ENCODE measurements at places on chromosomes 7 and 10.

GRCh38 chr7:101125989-101126650 is 784 bp upstream of the SERPINE1 start:
- no peak for DNase-seq

DNA sequence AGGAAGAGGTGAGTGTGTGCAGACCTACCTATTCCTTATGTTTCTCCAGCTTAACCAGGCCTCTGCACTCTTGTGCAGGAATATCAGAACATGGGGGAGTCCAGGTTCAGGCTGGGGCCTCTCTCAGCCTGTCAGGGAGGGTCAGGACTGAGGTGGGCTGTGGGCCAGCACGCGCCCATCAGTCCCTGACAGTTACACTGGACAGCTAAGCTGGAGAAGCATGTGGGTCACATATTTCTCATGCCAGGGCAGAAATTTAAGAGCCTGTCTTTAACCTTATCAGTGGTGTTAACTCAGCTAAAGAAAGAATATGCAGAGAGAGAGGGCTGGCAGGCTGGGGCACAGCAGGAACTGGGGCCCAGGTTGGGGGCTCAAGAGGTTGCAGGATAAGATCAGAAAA is 8.7 kb upstream of the POLD2 start:
- DNase-seq = no peak

GRCh38 chr10:5467207-5467535 is 32.2 kb downstream of the CALML5 start:
- DNase-seq = no peak

GRCh38 chr7:91814189-91814588 is 66.3 kb downstream of the MTERF1 start:
- DNase-seq = no peak

DNA sequence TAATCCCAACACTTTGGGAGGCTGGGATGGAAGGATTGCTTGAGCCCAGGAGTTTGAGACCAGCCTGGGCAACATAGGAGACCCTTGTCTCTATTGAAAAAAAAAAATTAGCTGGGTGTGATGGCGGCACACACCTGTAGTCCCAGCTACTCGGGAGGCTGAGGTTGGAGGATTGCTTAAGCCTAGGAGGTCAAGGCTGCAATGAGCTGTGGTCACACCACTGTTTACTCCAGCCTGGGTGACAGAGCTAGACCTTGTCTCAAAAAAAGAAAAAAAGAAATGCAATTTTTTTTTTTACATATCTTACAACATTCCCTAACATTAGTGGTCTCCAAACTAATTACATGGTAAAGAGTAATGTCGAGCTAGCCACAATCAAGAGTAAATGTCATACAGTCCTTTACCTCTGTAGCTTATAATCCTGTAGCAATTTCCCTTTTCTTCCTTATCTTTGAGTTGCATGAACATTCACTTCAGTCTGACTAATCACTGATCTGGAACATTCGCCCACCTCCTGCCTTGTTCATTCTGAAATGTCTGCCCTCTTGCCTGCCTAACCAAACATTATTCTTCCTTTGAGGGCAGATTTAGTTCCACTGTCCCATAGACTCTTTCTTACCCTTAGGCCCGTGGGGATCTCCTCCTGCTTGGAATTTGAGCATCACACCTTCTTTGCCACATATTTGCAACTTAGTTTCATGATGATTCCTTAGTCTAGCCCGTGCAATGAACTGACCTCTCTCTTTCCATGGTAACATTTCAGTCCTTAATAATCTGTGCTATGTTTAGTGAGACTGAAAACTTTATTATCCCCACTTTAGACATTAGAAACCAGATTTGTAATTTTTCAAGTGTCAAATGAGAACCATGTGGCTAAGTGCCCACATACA is 4.8 kb upstream of the VCL start:
- DNase-seq = no peak

DNA sequence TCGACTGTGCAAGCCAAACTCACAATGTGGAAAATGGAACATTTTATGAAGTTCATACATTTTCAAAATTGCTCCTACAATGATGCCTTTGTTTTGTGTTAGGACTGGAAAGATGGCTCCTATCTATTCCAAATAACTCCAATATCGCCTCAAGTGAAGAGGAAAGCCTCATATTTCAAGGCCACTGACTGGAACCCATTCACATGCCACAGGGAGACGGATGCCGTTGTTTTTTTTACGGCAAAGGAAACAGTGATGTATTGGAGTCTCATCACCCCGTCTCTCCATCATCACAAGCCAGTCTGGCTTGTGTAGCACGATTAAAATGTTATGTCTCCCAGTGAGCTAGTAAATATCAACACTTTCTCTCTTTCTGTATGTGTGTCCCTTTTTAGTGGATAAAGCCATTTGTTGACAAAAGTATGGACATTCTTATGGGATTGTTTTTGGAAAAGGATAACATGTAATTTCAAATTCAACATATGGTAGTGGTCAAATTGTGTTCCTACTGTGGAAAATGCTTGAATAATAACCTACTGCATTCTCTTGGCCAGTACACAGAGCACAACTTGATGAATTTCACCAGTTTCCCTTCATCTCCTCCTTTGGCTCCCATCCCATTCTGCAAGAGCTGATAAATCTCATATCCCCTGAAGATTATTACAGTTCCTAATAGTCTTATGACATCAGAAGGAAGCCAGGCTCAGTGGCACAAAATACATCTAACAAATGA is 109.5 kb upstream of the PITRM1 start:
- no peak for DNase-seq

DNA sequence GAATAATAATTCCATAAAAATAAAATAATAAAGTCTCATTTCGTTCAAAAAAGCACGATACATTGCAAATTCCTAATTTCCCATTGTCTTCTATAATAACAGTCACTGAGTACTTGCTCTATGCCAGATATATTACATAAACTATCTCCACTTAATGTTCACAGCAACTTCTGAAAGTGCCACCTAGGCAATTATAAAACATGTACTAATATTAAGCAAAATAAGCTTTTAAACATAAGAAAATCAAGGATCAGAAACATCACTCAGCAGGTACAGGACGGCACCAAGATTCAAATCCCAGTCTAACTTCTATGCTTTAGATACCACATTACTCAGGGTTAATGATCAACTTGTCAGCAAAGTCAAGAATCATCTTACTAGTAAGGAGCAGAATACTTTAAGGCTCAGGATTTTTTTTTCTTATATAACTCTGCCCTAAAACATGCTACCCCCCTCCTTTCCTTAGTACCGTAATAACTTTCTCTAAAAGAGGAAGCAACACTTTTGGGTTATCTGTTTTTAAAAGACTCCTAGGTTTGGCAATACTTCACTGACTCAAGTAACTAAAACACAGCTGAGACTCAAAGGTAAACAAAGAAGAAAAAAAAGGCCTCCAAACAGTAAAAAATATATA is 51.3 kb downstream of the USP6NL start:
- DNase-seq = no peak

DNA sequence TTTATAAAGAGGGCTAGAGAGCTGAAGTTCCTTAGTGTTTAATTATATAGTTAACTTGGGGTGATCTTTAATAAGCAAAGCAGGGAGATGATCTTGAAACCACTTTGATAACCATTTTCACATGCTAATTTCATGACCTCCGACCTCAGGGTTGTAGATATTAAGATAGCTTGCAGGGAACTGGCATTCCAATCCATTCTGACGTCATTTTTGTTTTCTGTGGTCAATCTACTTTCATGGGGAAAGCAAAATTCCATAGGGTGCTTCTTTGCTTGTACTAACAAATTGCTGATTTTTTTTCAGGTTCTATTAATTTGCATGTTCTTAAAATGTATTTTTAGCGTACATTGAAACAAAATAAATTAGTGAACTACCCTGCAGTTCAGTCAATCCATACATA is 139.3 kb downstream of the CDCA7L start:
- no peak for DNase-seq

DNA sequence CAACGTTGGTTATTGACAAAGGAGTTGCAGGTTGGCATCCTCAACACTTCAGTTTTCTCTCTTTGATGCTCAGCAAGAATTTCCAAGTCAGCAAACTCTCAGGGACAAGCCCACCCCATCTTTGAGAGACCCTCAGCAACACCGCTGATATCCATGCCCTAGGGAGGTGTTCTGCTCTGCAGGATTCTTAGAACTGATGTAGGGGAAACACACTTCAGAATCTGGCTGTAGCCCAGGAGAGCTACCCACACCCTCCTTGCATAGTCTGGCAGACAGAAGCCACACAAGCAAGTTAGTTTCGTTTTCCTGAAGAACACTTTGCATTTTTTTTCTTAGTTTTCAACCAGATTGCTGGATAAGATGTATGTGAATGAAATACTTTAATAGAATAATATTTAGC is 822 bp downstream of the SAMD9L start:
- no peak for DNase-seq

DNA sequence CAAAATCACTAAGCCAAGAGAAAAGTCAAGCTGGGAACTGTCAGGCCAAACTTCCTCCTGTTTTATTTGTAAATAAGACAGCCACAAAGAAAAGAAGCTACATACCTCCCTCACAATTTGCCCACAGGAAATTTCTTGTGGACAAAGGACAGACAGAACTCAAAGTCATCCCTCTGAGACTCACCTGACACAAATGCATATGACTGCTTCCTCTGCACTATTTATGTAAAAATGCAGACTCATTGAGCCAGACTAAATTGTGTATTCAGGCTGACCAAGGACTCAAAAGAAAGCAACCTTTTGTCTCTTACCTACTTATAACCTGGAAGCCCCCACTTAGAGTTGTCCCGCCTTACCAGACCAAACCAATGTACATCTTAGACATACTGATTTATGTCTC is 11.8 kb downstream of the TOMM7 start:
- no peak for DNase-seq

DNA sequence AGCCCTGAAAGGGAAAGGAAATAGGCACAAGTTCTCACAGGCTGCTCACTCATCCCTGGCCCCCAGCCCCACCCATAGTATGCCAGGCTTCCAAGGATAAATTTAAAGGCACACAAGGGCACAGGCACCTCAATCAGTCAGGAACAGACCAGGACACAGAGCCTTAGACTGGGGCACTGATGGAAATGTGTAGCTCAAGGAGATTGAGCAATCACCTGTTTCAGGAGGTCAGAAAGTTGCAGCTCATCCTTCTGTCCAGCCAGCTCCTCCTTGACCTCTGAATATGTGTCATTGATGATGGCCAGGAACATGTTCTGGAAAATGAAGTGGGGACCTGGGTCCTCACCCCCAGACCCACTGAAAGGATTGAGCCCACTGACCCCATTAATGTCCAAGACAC is 6.6 kb upstream of the BLOC1S2 start:
- DNase-seq = no peak

DNA sequence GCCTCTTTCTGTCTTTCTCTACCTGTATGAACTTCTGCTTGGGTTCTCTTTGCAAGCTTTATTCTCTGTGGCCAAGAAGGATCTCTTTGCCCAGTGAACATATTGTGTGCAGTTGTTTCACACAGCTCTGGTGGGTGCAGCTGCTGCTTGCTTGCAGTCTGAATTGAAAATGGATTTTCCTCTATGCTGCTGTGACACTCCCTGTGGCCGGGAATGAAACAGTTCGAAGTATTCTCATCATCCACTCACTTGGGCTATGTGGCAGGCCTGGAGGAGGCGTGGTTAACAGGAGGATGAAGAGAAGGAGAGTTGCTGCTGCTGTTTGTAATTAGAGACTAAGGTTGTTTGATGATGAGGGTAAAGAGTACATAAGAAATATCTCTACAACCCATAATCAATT is 28.4 kb upstream of the ITGA8 start:
- no peak for DNase-seq

DNA sequence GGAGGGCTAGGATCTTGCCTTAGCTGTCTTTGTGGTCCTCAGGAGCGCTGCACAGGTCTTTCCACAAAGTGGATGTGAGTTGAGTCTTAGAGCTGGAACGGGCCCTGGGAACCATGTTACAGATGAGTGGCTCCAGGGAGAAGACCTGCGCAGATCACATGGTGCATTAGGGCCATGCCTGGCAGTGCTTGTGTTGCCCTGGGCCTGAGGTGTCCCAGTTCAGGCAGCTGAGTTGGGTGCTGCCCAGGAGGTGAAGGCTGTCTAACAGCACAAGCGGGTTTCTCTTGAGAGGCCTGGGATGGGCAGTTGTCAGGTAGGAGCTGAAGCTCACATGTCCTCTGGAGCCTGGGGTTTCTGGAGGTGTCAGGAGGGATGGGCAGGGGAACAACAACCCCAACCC is 33.7 kb upstream of the ANKRD2 start:
- DNase-seq = no peak

DNA sequence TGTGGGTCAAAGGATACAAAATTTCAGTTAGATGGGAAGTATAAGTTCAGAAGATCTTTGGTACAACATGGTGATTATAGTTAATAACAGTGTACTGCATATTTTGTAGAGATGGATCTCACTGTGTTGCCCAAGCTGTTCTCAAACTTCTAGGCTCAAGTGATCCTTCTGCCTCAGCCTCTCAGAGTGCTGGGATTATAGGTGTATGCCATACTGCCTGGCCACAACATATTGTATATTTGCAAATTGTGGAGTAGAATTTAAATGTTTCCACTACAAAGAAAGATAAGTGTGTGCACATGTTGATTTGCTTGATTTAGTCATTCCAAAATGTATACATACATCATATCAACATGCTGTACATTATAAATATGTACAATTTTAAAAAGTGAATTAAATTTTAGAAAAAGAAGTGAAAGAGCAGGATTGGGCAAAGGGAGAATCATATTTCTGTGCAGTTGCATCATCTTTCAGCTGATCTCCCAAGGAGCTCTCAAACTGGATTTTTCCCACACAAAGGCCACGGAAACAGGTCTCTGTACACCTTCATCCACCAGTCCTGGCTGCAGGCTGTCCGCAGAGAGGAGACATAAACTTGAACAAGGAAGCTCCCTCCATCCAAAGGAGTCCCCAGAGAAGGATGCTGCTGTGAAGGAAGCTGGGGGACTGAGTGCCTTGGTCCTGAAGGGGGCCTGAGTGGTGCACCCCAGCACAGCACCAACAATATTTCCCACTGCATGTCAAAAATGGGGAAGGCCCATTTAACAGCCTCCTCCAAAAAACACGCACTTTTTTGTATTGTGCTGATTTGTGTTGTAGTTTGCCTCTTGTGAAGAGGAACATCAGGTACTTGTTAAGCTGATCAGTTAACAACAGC is 217.1 kb upstream of the GHITM start:
- DNase-seq = no peak

DNA sequence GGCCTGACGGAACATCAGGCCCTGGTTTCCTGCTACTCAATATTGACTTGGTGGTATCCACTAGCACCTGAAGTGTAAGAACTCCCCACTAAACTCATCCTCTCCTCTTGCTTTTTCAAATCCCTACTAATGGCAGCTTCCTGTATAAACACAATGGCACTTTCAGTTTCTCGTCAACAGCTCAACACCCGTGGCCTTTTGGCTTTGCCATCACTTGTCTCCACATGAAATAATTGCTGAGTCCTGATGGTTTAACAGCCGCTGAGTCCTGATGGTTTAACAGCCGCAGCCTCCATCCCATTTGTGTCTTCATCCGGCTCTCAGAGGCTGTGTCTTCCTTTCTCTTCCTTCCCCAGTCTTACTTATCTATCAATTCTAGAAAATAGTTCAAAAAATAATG is 261.4 kb upstream of the PITRM1 start:
- DNase-seq = no peak

DNA sequence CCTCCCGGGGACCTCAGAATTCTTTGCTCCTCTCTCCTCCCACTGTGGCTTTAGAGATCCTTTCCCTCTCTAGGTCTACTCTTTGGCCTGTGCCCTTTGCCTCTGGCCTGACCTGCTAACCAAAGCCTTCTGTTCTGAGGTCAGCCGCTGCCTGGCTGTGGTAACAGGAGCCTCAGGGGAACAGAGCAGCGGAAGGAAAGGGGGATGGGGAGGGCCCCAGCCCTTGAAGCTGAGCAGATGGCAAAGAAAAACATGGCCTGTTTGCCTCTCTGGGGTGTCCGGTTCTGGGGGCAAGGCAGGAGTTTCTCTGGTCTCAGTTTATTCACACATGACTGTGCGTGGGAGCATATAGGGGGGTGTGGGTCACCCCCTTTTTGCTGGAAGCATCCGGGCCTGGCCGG is 28.2 kb downstream of the COL26A1 start:
- DNase-seq = no peak
